ENCODE measurements at places on chromosomes 5 and 9.

DNA sequence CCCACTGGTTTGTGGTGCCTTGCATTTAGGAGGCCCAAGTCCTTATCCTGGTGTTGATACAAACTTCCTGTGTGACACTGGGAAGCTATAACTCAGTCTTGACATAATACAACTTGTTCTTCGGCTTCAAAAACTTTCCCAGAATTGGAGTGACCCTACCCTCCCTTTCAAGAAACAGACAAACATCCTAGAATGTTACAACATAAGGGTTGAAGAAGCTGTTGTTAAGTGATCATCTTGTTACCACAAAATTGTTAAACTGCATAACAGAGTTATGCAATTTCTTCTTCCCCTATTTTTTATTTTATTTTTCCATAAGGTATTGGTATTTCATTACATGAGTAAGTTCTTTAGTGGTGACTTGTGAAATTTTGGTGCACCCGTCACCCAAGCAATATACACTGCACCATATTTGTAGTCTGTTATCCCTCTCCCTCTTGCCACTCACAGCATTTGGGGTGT is 21.3 kb downstream of the TLR4 start:
- no peak for DNase-seq

DNA sequence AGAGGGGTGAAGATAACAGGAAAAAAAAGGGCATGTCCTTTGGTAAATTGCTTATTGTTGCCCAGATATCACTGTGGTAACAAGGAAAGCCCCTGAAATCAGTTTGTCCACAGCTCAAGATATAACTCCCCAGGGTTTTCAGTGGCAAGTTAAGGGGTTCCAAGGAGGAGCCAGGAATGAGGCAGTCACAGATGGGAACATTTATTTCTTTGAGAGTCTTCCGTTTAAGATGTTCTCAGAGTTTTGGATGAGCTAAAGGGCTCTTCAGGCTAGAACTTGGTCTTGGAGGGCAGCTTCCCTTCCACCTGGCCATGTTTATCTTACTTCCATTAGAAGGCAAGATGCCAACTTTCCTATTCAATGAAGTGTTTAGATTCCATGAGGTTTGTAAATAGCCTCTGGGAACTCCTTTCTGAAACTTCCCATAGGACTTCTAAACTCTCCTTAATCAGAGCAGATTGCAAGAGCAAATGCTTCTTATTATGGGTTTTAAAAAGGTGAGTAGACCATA is 277.6 kb upstream of the TNC start:
- DNase-seq, result no peak

DNA sequence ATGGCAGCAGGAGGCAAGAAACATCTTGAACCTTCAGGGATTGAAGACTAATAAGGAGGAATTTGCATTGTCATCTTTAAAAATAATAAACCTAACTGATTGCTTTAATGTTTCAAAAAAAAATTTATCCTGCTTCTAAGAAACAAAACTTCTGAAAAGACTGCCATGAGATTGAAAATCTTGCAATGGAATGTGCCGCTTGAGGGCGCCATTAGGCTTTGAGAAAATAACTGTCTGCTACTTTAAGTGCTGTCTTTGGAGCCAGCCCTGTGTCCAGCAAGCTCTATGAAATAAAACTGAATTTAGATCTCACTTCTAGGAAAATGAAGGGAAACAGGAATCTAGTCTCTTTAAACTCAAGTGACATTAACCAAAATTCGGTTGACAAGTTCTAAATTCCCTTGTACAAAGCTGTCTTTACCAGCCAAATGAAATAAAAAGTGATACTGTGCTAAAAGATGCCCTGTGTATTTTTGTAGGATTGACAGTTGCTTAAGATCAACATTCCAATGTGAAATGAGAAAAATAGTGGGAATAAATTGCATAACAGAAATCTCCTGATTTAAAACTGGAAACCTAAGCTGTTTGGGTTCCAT is 79.4 kb downstream of the ESM1 start:
- DNase-seq, result no peak

DNA sequence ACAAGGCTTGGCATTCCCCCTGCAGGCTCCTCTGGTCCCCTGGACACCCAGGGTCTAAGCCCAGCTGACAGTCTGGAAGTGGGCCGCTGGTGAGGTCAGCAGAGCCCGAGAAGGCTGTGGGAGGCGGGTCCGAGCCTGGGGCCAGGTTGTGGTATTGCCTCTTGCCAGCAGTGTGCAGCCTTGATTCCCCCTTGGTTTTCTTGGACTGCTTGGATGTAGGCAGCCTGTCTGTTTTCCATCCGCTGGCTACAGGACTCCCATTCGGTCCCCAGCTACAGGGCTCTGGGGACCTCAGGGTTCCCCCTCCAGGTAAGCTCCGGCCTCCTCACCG is 1.6 kb downstream of the AIF1L start:
- DNase-seq, result no peak

DNA sequence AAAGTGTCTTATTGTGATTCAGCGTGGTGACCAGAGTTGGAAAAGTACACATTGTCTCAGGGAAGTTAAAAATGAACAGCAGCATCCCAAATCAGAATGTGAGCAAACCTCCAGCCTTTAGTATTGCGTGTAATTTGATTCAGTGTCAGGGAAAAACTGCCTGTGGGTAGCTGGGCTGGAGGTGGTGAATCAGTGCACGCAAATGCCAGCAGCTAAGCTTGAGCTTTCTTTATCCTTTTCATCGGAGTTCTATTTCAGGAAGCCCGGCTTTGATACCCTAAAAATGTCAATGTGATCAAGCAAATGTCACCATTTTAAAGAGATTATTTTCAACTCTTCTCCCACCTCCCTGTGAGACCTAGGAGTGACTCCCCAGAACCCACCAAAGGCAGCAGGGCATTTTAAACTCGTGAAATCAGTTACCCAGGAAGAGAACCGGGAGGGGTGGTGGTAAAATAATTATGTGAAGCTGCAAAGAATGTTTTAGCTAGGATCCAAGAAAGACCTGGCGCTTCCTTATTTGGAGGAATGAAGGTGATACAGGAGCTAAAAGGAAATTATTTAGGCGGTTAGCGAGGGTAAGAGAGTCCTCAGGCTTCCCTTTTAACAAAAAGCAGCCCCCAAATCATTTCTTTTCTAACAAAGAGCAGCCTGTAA is 25.7 kb upstream of the C5orf47 start:
- peak; percentile 30 for DNase-seq

DNA sequence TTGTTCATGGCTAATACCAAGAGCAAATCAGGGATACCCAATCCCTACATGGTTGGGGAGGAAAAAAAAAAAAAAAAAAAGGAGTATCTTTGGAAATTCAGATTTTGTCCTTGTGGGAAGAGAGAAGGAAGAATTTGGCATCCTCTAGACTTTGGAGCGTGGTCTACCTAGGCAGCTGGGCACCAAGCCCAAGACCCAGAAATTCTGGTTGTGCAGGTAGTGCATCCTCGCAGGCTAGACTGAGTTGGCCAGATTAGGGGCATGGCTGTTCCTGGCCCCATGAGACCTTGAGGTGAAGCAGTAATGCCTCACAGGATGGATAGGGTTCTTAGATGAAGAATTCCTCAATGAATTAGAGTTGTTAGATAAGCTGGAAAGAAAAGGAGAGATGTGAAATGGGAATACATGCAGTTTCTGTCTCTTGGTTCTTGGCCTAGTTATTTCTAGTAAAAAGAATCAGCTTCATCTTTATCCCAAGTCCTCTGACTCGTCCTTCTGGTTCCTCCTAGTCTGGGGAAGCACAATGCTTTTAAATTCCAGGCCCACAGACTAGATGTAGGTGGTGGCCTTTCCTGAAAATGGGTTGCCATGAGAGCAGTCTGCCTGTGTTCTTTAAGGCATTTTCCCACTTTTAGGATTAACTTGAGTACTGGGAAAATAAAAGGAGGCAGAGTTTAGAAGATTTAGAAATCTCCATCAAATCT is 140.5 kb upstream of the RUSC2 start:
- peak; percentile 53 for DNase-seq

- DNase-seq, result no peak
Measured at GRCh38 chr9:82454509-82455190, 466.1 kb downstream of the SPATA31D1 start.

GRCh38 chr5:160619381-160619780 is 197.7 kb downstream of the PTTG1 start:
- no peak for DNase-seq
